ENCODE measurements at places on chromosomes 11 and 22.

DNA sequence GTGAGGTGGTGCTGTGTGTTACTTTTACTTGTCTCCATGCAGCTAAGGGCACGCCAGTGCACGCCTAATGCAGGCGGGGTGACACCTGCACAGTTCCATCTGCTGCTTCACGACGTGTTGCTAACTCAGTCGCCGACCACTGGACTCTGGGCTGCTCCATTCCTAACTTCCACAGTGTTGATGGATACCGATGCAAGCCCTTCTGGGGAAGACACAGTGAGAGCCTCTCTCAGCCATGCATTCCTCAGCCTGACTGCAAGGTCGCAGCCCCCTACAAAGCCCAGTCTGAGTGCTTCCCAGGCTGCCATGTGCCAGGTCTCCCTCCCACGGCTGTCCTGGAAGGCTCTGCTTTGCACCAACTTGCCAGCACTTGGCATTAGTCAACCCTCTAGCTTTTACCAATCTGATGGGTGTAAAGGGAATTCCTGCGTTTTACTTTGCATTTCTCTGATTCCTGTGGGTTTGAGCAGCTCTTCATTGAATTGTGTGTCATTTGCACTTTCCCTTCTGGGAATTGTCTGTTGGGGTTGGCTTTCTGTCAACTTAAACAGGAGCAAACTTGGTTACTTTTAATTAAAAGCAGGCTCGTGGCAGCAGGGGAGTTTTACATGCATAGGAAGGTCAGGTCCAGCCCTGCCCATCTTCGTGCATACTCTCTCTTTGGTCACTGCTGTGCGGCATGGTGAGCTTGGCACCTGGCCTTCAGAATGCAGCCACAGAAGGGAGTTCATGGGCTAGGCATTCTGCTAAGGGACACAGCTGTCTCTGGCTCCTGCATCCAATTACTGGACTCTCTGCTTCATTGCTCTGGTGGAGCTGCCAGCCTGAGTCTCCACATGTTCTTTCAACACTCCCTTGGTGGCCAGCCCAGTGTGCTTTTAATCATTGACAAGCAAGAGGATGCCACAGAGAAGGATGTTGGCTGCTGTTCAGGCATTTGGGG lies 34.6 kb upstream of the SHANK2 start:
- no peak for DNase-seq

GRCh38 chr22:20859615-20860014 lies 808 bp downstream of the SNAP29 start:
- DNase-seq: no peak

DNA sequence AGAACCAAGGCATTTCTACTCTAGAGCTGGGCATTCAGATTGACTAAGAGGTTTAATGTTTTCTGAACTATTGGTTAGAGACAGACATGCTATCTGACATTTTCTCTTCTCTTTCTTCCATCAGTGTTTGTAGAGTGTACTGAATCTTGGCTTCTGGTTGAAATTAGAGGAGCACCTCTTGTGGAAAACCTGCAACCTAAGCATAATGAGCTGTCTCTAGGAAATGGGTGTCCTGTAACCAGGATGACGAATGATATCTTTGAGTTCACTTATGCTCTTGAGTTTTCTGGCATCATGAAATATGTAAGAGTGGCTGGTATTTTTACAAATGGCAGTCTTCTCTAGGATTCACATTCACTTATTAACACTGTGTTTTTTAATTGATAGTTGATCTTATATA lies 19.4 kb downstream of the OOSP4A start:
- no peak for DNase-seq

- DNase-seq: peak; percentile 72
Observed at GRCh38 chr11:44979543-44980399, 29.1 kb upstream of the TP53I11 start.

DNA sequence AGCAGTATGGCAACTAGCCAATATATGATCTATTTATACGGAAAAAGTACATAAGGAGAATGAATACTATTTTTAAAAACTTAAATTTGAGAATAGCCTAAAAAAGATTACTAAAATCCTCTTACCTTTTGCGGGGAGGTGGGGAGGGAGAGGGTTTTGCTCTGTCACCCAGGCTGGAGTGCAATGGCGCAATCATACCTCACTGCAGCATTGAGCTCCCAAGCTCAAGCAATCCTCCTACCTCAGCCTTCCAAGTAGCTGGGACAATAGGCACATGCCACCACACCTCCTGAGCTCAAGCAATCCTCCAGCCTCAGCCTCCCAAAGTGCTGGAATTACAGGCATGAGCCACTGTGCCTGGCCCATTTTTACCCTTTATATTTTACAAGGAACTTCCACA lies 82.0 kb downstream of the TTC28 start:
- DNase-seq: no peak

GRCh38 chr22:37016134-37016910 lies 2.9 kb downstream of the TST start:
- no peak for DNase-seq

GRCh38 chr22:31098632-31099110 lies 8.7 kb downstream of the SELENOM start:
- DNase-seq: no peak

- no peak for DNase-seq
Observed at GRCh38 chr22:44889255-44889878, 120.4 kb downstream of the PHF21B start.

- DNase-seq: no peak
Observed at GRCh38 chr22:29112681-29113080, 39.8 kb downstream of the KREMEN1 start.

DNA sequence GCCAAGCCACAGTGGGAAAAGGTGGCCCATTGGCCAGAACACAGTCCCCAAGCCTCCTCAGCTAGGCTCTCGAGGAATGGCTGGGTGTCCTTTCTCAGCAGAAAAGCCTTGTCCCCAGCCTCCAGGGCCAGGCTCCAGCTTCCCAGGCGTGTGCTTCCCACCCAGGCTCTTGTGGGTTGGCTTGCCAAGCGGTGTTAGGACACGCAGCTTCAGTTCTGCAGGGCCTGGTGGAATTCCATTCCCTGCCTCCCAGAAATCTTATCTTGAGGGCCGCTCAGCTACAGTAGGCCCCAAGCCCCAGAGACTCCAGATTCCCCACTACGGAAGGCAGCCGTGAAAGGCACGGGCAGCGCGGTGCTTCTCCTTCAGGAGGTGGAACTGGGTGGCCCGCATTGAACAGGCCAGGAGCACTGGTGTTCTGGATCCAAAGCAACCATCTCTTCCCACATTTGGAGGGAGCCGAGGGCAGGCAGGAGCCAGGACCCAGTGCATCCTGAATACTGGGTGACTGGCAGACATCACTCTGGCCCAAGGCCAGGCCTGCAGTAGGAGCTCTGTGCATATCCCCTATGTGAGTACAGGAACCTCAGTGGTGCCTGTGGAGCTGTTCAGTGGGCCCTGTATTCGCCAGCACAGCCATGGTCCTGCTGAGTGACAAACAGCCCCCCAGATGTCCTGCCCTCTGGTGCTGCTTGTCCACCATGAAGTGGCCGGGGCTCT lies 16.7 kb upstream of the KCNQ1OT1 start:
- DNase-seq: no peak
